Thyroid gland (tissue), 4 donors: ENCODE measurements at places on chromosomes 11 and 22. TPM values are rescaled to one million over a fixed set of nuclear protein-coding genes. Genes with fewer than 3 reads are reported as not detected.

GRCh38 chr11:102546427-102546826 is 15.9 kb upstream of the MMP7 start:
- no peaks in the 10 kb centered on the region for H3K27me3 ChIP-seq
- DNase-seq: no peak
- H3K27ac ChIP-seq: no peak overlapping the region
- H3K4me1 ChIP-seq: peaks cover 15% of the 10 kb centered on the region

DNA sequence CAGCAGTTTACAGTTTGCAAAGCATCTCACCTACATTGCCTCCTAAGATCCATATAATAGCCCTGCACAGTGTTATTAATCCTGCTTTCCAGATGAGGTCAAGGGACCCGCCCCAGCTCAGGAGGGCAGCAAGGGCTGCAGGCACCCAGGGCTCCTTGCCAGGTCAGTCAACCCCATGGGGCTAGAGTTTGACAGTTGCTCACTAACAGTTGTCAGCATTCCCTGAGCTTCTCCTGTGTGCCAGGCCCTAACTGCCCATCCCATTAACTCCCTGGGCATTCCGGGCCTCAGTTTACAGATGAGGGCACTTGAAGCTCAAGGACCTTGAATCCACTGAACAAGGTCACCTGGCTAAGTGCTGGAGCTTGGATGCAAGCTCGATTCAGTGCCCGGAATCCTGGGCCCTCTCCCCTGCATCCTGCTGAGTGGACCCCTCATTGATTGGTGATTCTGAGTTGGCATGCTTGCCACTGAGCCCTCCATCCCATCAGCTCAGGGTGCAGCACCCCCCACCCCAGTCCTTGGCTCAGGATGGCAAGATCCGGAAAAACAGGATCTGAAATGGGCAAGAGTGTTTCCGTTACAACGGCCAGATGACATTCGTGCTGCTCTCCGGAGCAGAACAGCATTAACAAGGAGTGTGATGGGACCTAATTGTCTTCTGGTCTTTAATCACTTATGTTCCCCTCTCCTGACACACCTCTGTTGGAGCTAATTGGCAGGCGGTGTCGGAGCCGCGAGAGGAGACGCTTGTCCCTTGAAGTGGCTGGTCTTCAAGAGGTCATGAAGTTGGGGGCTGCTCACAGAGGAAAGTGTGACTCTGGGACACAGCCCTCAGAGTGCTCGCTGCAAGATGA is 87.4 kb upstream of the SHISAL1 start:
- H3K27ac ChIP-seq: no peak overlapping the region
- H3K27me3 ChIP-seq: no peaks in the 10 kb centered on the region
- peak; percentile 7 for DNase-seq
- H3K4me3 ChIP-seq: no peak overlapping the region
- H3K36me3 ChIP-seq: no peaks in the 10 kb centered on the region

Gene SERPIND1
- total RNA-seq: not detected

GRCh38 chr11:66068923-66069714 is 953 bp upstream of the PACS1 start:
- H3K36me3 ChIP-seq: peaks cover 45% of the 10 kb centered on the region
- peak overlapping the region; percentile 98 for H3K27ac ChIP-seq
- DNase-seq: peak; percentile 79

DNA sequence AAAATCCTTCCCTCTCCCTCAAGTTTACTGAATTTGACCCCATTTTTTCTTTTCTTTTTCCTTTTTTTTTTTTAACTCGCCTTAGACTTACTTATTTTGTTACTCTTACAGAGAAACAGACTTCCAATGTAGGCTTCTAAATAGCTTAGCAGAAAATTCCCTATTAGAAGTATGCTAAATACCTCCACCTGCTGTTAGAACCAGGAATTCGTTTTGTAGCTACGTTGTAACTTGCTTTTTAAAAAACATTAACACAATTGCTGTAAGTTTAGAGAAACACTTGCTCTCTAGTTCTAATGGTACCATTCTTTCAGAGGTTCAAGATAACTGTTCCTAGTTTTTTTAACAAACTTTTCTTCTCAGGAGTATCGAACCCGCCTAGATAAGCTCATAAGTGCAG is 324.2 kb downstream of the DCDC1 start:
- no peaks in the 10 kb centered on the region for H3K4me1 ChIP-seq
- H3K27me3 ChIP-seq: no peaks in the 10 kb centered on the region
- no peaks in the 10 kb centered on the region for H3K36me3 ChIP-seq
- H3K27ac ChIP-seq: no peak overlapping the region

- H3K36me3 ChIP-seq: no peaks in the 10 kb centered on the region
- no peak for DNase-seq
- no peaks in the 10 kb centered on the region for H3K27me3 ChIP-seq
- no peak overlapping the region for H3K4me3 ChIP-seq
- no peak overlapping the region for H3K27ac ChIP-seq
Observed at GRCh38 chr22:19786959-19787848, 26.6 kb downstream of the TBX1 start.

DNA sequence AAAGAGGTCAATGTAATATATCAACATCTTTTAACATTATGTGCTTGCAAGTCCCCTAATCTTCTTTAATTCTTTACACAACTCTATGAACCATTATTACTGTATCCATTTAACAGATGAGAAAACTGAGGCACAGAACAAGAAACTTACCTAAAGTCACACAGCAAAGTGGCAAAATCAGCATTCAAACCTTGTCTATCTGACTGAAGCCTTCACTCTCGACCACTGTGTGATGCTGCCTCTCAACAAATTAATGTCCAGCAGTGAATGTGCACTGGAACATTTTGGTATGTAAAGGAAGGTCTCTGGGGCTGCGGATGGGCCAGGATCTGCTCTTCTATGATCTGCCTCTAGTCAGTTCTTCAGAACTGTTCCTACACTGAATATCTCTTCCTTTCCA is 42.1 kb downstream of the PRCP start:
- H3K27me3 ChIP-seq: no peaks in the 10 kb centered on the region
- no peak for DNase-seq
- no peak overlapping the region for H3K27ac ChIP-seq
- H3K36me3 ChIP-seq: no peaks in the 10 kb centered on the region
- no peak overlapping the region for H3K4me3 ChIP-seq
